Upper lobe of left lung (tissue), 6 donors: ENCODE measurements at places on chromosomes 4 and X. TPM values are rescaled to one million over a fixed set of nuclear protein-coding genes. Genes with fewer than 3 reads are reported as not detected.

DNA sequence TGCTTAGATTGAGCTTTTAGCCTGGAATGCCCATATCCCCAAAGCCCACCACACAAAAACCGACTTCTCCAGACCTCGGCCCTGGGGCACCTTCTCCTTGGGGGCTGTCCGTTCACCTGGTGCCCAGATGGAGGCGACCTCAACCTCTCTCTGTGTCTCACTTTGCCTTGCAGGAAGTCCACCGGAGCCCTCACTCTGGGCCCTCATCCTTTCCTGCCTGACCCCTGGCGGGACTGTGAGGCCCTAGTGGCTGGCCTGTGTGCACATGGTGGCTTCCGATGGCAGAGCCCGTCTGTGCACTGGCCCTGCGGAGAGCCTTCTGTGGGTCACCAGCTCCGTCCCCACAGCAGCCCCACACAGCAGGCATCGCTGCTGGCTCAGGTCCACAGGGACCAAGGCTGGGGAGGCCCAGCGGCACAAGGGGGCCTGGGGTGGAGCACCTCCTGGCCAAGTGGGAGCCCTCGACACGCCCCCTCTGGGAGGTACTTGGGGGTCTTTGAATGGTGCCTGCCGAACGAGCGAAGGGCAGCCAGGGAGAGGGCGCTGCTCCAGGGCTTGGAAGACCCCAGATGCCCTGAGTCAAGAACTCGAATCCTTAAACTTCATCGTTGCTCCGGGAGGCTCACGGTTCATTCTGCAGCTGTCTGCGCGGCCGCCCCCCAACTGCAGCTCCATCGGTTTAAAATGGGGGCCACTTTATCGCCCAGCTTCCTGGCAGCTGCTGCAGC, 97.2 kb upstream of the ADRA2C start:
- no peak for DNase-seq

DNA sequence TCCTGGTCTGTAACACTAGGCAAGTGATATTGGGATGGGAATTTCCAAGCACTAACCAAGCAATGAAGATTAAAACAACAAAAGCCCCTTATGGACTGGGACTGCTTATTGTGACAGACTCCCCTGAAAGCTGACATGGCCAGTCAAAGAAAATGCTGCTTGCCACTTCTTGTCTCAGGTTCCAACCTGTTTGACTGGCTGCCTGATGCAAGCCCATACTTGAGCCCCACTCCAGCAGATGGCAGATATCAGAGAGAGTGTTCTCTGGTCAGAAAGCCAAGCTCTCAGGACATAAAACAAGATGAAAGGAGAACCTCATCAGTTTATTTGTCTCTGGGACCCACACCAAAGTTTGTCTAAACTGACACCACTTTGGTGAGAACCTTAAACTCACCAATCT, 15.5 kb upstream of the IGBP1 start:
- no peak for DNase-seq

Gene POF1B
- total RNA-seq: 5.8 TPM

Gene CCDC120
- 13.5 TPM for total RNA-seq

- no peak for DNase-seq
Observed at GRCh38 chr4:53199356-53199755, 166.5 kb downstream of the SCFD2 start.

GRCh38 chr4:51885363-51885762, 42.4 kb downstream of the DCUN1D4 start:
- DNase-seq: no peak

- DNase-seq: peak; percentile 65
Observed at GRCh38 chr4:139301821-139302611, at the start of gene NDUFC1. NDUFC1 (minus strand) TSS chr4:139302477; CDS start chr4:139295798, 6,679 bp downstream.

DNA sequence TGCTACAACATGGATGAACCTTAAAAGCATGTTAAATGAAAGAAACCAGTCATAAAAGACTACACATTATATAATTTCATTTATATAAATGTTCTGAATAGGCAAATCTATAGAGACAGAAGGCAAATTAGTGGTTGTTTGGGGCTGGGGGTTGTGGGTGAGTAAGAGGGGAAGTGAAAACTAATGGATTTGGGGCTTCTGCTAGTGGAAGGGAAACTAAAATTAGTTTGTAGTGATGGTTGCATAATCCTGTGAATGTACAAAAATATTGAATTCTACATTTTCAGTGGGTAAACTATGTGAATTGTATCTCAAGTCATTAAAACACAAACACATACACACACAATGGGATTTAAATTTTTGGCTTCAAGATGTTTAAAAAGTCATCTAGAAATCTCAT, 25.4 kb upstream of the LIMCH1 start:
- no peak for DNase-seq

Gene MYOZ2
- total RNA-seq: not detected

Gene NUDT10
- total RNA-seq: 0.46 TPM
